T-helper 1 cell (primary cell): ENCODE measurements at places on chromosomes 6 and 20.
A peak's percentile ranks its signal among the peaks of the same experiment; 100 is the strongest.

GRCh38 chr6:49506569-49507111 is 6.9 kb downstream of the GLYATL3 start:
- no peak for DNase-seq

DNA sequence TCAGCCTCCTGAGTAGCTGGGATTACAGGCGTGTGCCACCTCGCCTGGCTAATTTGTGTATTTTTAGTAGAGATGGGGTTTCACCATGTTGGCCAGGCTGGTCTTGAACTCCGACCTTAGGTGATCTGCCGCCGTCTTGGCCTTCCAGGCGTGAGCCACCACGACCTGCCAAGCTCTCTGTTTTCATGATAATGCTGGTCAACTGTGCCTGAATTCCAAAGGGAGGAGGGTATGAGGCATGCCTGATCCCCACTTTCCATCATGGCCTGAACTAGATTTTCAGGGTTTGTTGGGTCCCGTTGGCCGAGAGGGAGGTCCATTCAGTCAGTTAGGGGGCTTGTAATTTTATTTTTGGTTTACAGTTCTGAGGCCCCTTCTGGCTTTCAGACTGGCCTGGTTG is 28.0 kb upstream of the ANGPT4 start:
- DNase-seq = no peak

DNA sequence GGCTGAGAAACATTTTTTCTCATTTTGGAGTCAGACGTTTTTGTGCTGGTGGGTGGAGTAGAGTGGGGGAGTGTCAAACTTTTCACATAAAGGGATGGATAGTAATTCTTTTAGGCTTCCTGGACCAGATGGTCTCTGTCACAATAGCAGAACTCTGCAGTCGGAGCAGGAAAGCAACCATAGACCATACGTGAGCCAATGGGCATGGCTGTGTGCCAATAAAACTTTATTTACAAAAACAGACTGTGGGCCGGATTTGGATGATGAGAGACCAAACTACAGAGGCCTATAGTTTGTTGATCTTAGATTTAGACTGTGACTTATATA is 70.8 kb upstream of the SLC22A23 start:
- DNase-seq = no peak

DNA sequence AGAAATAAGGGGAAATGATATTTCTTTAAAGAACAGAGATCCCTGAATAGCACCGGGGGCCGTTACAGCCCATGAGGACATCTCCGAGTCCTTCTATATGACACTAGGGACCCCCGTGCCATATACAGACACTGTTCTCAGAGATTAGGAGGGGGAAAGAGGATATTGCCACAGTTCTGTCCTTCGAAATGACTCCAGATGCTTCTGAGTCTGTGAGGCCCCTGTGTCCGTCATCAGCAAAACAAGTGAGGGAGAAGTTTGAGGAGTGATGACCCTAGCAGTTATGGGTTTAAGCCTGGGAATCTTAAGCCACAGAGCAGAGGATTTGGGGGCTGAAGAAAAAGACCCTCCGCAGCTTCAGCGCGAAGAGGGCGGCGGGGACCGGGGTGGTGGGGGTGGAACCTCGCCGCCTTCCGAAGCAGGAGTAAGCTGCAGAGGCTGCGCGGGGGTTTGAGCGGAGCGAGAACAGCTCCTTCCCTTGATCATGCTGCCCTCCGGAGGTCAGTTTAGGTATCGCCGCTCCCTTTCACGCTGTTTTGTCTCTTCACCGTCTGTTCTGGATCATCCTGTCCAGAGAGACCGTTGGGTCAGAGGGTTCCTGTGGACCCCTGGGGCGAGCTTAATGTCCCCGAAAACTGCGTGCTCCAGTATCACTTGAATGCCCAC is 23.6 kb downstream of the VPS52 start:
- peak; percentile 82 for DNase-seq

GRCh38 chr6:146968041-146968760 is 236.0 kb upstream of the STXBP5 start:
- DNase-seq = no peak

GRCh38 chr6:169271158-169271876 is 17.7 kb upstream of the THBS2 start:
- no peak for DNase-seq

DNA sequence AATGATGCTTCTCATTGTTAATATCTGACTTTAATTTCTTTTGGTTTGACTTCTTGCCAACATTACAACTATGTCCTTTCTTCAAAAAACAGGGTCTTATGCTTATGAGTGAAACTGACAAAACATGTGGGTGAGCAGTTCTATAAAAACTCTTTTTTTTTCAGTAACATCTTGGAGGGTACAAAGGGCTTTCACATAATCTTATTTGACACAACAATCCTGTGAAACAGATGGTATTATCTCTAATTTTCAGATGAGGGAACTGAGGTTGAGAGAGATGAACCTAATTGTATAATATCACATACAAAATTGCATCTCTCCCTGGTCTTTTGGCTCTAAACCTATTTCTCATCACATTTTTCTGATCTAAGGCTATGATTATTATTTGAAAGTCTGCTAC is 38.3 kb downstream of the MAPK14 start:
- no peak for DNase-seq

GRCh38 chr20:20083807-20084206 is 31.5 kb downstream of the CFAP61 start:
- DNase-seq = no peak

DNA sequence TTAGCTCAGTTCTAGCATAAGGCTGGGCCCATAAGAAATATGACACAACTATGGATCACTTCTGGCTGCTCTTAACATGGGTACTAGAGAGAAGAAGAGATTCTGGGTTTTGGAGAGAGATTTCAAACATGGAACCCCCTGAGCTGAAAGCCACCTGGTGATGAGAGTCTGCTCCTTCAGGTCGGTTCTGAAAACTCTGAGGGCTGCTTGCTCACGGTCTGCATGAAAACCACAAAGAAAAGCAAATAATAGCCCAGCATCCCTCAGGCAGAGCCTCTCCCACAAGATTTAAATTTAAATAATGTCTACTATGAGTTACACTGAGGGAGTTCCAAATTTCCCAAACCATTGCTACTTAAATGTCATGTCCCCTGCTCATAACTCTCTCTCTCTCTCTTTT is 301.5 kb downstream of the BMP7 start:
- DNase-seq = no peak

DNA sequence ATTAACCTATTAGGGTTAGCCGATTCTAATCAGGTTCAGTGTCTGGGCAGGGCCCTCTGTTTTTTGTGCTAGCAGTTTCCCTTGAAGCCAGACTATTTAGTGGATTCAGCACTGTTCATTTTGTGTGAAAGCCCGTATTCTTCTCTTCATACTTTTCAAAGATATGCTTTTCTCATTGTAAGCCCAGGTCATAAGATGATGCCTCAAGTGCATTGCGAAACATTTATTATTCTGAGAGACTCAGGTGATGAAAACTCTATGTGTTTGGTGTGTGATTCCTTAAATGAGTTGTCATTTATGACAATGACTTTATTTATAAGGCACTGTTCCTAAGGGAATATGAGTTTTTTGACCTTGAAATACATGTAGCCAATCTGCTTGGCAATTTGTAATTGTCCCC is 851.0 kb upstream of the FLRT3 start:
- DNase-seq = no peak

DNA sequence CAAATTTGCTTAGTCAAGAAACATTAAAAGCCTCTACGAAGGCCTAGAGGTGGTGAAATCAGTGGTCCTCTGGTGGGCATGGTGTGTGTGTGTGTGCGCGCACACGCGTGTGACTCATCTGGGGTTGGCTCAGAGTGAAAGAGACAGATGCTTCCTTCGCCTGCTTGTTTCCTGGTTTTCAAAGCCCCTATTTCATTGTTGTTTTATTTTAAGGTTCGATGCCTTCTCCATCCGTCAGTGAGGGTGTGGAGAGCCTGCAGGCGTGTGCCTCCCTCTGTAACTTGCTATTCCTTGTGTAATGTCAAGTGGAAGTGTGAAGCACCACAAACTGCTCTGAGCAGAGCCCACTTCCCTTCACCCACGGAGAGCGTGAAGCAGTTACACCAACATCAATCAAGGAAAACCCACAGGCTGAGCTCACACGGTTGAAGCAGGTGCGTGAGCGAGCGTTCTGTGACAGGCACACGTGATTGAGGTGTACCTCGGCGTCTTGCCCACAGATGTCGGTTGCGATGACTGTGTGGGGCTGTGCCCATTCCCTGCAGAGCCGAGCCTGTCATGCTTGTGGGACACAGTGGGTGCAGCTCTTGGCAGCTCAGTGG is 233.9 kb downstream of the PRL start:
- no peak for DNase-seq

DNA sequence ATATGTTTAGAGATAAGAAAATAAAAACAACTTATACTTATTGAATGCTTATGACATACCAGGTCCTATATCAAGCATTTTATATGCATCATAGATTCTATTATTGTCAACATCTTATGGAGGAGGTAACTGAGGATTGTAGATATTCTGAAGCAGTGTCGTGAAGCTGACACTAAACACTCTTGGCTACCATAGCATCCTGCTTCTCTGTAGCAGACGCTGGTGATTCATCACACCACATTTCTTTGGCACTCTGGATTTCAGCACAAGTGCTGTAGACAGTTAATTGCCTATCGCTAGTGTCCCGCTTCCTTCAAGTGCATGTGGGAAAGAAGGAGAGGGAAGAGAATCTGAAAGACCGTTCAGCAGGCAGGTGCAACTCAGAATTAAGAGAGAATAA is 317.1 kb downstream of the PLCB1 start:
- no peak for DNase-seq

DNA sequence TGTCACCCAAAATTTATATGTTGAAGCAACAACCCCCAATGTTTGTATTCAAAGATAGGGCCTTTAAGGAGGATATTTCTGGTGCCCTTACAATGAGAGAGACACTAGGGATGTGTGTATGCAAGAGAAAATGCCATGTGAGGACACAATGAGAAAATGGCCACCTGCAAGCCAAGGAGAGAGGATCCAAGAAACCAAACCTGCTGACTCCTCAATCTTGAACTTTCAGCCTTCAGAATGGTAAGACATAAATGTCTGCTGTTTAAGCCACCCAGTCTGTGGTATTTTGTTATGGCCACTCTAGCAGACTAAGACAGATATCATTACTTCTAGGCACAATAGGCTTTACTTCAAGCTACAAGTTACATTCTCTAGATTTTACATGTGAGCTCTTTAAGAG is 1145.1 kb upstream of the MAP3K7 start:
- no peak for DNase-seq

- DNase-seq = no peak
Observed at GRCh38 chr6:3825851-3826581, 23.2 kb upstream of the FAM50B start.

DNA sequence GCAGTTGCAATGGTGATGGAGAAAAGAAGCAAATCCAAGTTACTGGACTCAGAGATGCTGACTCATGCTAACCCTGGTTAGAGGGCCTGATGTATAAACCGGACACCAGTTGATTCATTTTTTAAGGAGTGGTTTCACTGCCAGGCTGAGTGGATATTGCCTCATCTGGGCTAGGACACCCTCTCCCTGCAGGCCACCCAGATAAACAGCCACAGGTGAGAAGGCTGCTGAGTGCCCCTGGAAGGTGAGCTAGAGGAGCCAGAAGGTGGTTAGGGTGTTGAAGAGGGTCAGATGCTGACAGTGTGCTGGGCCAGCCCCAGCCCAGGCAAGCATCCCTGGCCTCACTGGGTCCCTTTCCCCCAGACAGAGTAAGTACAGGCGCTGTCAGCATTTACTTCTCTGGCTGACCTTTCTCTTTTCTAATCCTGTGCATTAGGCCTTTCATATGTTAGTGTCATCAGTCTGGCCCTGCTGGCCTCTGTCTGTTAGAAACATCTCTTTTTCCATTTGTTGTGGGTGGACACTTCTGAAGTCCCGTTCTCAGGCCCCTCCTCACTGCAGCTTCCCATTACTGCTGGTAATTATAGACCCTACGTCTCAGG is 13.5 kb downstream of the EPB41L1 start:
- no peak for DNase-seq

GRCh38 chr6:25942561-25943147 is 12.2 kb upstream of the SLC17A2 start:
- DNase-seq = no peak

GRCh38 chr6:21588481-21589351 is 4.8 kb upstream of the SOX4 start:
- no peak for DNase-seq

DNA sequence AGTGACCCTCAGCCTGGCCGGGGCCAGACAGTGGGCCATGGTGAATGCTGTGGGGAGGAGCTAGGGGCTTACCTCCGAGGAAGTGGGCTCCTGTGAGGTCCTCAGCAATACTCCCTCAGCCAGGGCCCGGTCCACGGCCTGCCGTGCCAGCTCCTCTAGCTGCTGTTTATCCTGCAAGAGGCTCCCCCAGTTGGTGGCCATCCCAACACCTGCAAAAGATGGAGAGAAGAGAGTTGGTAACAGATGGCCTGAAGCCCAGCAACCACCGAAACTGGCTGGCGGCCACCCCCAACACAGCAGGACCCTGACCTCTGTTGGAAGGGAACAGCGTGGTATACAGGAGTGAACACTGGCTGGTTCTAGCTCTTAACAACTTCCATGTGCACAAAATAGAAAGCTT is 4.0 kb downstream of the GSS start:
- DNase-seq = no peak

DNA sequence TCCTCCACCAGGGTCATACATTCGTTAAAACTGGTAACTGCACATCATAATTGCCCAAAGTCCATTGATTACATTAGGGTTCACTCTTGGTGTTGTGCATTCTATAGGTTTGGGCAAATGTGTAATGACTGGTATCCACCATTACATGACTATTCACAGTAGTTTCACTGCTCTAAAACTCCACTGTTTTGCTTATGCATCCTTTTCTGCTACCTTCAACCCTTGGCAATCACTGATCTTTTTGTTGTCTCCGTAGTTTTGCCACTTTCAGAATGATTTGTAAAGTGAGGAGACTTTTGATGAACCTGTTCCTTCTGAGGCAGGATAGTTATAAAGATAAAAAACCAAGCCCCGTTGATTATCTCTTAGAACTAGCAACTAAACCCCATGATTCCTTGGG is 187.3 kb upstream of the MCHR2 start:
- DNase-seq = no peak

GRCh38 chr20:48398506-48399449 is 429.0 kb downstream of the PREX1 start:
- no peak for DNase-seq

GRCh38 chr6:34729631-34730470 is 27.5 kb upstream of the SNRPC start:
- DNase-seq = no peak

DNA sequence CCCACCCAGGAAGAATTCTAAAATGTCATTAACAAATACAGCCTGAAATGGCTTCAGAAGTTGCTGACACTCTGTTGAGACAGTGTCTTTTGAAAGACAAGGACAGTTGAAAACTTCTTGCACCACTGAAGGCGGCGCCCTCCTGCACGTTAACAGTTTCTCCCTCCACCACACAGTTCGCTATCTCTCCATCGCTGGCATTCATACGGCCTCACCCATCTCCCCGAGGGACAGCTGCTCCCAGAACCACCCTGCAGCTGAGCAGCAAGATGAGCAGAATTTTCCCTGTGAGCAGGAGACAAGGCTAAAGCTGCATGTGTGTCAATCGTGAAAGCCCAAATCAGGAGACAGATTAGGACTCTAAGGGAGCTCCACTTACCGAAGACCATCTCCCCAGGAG is 113.3 kb downstream of the LY86 start:
- DNase-seq = no peak
